SW 1271 (cell line): ENCODE measurements at places on chromosomes 5 and 9.

GRCh38 chr5:9543311-9543920 is 2.5 kb downstream of the SEMA5A start:
- no peak for DNase-seq

GRCh38 chr5:95734187-95734586 is 3.1 kb downstream of the RHOBTB3 start:
- DNase-seq, result no peak

DNA sequence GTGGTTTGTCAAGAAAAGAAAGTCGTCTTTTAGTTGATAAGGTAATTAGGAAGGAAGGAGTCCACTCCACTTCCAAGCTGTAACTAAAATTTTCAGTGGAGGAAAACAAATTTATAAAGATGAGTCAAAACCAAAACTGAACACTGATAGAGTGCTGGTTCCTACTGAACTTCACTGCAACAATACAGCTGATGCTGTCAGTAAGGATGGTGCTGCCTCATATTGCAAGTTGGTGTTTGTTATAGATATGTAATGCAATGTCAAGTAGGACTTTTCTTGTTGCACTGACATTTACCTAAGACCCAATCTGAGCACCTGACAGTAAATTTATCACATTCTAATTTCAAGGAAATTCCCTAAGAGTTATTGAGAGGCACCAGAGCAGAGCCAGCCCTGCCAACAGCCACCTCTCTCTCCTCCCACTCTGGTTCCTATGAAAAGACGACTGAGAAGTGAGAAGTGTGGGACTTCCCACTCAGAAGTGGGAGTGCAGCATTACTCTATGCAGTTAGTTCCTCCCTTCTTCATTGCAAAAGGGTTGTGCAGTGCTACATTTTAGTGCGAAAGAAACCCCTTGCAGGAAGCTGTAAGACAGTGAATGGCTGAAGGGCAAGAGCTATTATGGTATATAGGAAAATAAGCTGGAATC is 350.8 kb downstream of the NFIB start:
- DNase-seq, result no peak

DNA sequence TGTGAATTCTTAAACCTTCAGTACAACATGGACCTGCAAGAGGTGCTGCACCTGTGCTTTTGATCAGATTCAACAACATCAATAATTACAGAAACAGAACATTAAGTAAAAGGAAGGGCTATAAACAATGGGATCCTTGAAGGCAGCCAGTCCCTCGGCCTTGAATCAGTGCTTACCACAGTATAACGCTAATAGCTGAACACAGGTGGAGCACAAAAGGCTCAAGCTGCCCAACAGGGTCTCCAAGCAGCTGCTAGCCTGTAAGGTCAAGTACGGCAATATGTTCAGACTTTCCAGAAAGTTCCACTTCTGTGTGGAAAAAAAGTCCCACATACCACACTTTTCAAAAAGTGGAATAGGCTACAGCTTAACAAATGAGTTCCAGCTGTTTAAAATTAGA is 61.9 kb upstream of the ITGA1 start:
- no peak for DNase-seq

GRCh38 chr5:161697001-161697400 is 11.5 kb downstream of the GABRA6 start:
- DNase-seq, result no peak

DNA sequence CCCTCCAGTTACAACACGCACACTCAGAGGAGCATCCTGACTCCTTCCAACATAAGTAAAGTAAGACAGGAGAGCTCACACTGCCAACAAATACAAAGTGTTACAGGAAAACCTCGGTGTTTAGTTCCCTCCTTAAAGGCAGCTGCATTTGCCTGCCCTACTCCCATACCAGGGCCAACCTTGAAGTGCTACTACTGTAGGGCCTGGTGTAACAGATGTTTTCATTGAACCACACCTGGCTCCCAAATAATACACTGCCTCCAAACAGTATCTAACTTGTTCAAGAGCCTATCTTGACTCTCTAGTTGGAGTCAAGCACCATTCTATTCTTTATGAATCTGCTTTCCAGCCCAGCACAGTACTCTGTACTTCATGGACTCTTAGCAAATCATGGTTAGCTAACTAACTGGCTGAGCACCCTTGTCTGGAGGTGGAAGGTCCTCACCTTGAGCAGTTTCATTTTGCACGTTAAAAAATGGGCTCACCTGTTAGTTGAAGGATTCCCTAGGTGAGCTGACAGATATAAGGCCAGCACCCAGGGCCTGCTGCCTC is 34.6 kb downstream of the TTC39B start:
- DNase-seq, result no peak

GRCh38 chr9:123099042-123099441 is 65.6 kb downstream of the GPR21 start:
- no peak for DNase-seq

DNA sequence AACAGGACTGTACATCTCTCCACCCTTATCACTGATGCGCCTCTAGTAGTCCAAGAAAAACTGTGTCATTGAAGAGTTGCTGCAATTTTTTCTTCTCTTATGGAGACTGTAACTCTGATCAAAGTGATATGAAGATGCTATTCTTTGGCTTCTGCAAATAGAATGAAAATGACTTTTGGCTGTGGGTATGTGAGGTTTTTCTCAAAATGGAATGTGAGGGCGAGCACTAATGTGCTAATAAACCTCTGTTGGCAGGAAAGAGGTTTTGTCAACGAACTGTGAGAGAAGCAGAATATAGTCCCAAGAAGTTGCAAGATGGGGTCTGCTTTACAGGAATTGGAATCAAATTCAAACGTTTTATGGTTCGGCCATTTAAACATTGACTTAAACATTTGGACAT is 252.0 kb upstream of the GAS1 start:
- DNase-seq, result no peak

DNA sequence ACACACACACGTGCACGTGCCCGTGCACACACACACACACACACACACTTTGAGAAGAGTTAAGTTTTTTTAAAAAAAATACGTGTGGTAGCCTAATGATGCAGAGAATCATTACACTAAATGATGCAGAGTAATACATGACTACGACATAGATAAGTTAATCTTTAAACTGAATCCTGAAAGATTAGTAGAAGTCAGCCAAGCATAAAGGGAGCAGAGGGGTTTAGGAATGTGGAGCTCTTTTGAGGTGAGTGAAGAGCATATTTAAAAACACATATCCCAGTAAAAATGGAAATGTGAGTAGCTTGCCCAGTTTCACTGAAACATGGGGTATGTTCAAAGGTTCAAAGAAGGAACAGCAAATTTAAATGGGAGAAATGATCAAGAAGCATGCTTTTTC is 61.3 kb upstream of the TYRP1 start:
- DNase-seq, result no peak

GRCh38 chr5:82925061-82925411 is 152.2 kb downstream of the TMEM167A start:
- no peak for DNase-seq

DNA sequence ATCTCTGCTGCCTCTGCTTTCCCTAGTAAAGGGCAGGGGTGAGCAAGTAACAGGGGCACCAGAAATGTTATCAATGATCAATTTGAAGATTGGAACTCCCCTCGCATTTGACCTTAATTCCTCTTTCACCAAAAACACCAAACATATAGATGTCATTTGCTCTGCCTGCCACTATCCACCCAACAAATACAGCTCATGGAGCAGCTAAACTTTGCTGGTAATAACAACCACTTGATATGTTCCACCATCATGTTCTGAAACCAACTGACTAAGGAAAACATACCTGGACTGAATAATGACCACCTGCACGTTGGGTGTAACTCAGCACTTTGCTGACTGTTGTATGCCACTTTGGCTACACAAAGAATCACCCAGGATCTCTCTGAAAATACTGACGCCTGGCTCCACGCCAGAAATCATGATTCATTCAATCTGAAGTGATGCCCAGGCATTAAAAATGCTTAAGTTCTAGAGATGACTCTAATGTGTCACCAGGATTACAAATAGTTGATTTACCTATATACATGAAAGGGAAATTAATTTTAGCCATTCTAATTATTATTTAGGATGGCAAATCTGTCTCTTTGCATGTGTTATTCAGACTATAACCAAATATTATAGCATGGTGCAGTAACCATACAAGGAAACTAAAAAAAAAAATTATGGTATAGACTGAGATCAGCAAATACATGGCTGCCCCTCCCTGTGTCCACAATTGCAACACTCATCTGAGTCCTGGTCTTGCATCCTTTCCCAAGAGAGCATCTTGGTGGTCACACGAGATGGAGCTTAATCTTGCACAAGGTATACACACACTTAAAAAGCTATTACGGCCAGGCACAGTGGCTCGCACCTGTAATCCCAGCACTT is 43.1 kb upstream of the TTC39B start:
- no peak for DNase-seq
